ENCODE measurements at places on chromosomes 1 and 21.

DNA sequence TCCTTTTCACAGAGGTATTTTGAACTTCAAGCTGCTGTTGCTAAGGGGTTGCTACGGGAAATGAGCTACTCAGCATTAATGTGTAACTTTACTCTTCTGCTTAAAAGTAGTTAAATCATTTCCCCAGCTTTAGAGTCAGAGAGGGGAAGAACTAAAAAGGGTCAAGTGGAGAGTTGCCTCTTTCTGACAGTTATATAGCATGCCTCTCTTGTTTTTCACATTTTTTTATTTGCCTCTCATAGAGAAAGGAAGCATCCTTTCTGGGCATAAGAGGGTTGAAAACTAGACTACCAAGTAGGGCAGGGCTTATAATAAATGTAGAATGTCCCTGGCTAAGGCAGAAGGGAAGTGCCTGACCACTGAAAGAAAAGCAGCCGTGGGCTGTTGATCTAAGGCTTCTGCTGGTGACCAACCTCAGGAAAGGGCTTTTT lies 10.1 kb upstream of the ELAVL4 start:
- DNase-seq, result no peak

- no peak for DNase-seq
Measured at GRCh38 chr1:66540434-66541032, 6.6 kb downstream of the SGIP1 start.

GRCh38 chr1:11585389-11585788 lies 68.8 kb downstream of the FBXO2 start:
- DNase-seq, result no peak

DNA sequence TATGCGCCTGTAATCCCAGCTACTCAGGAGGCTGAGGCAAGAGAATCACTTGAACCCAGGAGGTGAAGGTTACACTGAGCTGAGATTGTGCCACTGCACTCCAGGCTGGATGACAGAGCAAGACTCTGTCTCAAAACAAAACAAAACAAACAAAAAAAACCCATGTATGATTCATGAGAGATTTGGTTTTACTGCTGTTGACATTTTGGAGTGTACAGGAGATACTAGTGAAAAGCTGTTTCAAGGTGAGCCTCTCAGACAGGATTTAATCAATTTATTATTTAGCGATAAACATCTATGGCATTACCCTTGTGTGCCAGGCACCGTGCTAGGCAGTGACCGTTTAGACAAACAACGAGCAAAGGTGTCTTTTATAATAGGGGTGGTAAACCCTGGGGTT lies 16.5 kb downstream of the LHX4 start:
- no peak for DNase-seq

- DNase-seq, result no peak
Measured at GRCh38 chr1:79885101-79885500, 878.6 kb upstream of the ADGRL4 start.

DNA sequence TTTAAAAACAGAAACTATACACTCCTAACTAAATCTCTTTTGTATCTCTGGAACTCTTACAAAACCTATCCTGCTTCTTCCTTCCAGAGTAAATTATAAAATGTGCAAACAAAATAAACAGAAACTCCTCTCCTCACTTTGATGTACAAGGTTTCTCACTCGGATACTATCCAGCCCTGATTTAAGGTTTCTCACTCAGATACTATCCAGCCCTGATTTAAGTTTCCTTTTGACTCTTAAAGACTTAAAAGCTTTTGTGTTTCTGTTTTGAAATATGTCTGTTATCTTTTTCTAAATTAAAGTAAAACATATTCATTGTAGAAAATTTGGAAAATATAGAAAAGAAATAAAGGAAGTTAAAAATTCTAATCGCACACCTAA lies 132.5 kb downstream of the CRB1 start:
- DNase-seq, result no peak

DNA sequence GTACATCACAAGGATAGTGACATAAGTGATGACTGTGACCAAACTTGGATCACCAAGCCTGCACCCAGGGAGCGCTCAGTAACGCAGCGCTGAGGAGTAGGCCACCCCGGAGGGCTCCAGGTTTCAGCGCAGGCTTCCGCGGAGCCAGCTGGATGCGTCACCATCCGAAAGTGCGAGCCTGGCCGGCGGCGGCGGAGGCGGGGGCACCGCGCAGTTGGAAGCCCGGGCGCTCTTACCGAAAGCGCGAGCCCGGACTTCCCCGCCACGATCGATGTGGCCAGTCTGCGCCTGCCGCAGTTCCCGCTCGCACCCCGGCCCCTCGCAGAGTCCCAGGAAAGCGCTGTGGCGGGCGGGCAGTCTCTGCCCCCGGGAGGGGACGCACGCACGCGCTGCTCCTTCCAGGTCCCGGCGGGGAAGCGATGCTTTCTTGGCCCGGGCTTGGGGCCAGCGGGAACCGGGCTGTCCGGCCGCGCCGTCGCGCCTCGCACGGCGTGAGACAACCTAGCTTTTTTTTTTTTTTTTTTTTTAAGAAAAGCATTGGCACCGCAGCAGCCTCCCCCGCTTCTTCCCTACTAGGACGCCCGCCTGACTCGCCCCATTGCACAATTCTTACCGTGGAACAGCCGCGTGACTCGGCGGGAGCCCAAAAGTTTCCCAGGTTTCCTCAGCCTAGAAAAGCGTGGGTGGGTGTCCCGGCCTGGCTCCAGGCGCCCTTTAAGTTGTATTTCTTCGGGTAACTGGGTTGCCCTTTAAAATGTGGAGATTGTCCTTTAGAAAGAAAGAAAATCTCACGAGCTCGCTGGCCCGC lies 36.4 kb upstream of the JAK1 start:
- DNase-seq, result peak; percentile 63

- no peak for DNase-seq
Measured at GRCh38 chr1:232982238-232982944, 32.0 kb downstream of the NTPCR start.

DNA sequence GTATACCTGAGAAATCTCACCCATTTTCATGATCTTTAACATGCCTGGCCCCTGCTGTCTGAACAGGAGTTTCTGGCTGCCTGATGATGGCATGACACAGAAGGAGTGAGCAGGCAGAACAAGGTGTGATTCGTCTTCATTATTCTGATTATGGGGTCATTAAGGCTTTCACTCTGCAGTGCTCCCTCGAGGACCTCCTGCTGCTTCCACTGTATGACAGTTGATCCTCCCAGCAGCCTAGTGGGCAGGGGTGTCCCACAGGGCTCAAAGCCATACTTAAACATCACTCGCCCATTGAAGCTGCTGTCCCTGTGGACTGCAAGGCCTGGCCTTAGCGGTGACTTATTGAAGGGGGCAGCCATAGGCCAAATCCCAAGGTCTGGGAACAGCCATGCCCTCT lies 12.7 kb upstream of the PARS2 start:
- DNase-seq, result no peak

All from stimulated activated naive CD4-positive, alpha-beta T cell (primary cell).